Chondrocyte (in vitro differentiated cells): ENCODE measurements at places on chromosomes 4 and X.
A peak's percentile ranks its signal among the peaks of the same experiment; 100 is the strongest.

DNA sequence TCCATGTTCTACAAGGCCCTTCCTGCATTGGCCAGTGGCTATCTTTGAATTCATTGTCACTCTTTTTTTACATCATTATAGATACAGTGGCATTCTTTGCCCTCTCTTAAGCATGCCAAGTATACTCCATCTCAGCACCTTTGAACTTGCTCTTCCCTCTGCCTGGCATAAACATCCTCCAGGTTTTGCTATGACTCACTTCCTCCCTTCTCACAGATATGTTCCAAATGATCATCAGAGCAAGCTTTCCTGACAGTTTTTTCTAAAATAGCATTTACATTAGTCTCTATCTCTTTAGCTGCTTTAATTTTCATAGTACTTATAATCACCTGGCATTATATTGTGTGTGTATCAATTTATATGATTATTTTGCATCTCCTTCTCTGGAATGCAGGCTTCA is 553.3 kb upstream of the MAGEB2 start:
- H3K4me3 ChIP-seq: no peak overlapping the region
- H3K27me3 ChIP-seq: no peaks in the 10 kb centered on the region
- no peaks in the 10 kb centered on the region for H3K36me3 ChIP-seq
- DNase-seq: no peak
- H3K27ac ChIP-seq: peak overlapping the region; percentile 81

- peaks cover 12% of the 10 kb centered on the region for H3K4me1 ChIP-seq
- no peaks in the 10 kb centered on the region for H3K27me3 ChIP-seq
- DNase-seq: no peak
- H3K4me3 ChIP-seq: peak overlapping the region; percentile 79
Measured at GRCh38 chrX:17737986-17738713, 857 bp downstream of the SCML1 start.

GRCh38 chr4:150299816-150300215 is 221.6 kb downstream of the DCLK2 start:
- no peak for DNase-seq
- no peak overlapping the region for H3K27ac ChIP-seq
- no peaks in the 10 kb centered on the region for H3K36me3 ChIP-seq
- H3K27me3 ChIP-seq: no peaks in the 10 kb centered on the region
- peaks cover 14% of the 10 kb centered on the region for H3K4me1 ChIP-seq

DNA sequence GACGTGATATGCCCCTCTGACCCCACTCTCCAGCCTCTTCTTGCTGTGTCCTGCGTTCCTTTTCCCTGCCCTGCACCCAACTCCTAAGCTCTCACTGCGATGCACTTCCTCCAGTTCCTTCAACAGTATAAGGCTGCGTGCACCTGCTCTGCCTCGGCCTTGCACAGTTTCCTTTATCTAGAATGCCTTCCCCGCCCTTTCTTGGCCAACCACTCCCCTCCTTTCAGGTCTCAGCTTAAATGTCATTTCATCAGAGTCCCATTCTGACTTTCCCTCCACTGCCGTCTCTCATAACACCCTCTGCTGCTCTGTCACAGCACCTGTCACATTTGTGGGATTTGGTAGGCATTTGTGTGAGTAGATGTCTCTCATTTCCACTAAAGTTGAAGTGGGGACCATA is 58.4 kb upstream of the NEIL3 start:
- no peak overlapping the region for H3K27ac ChIP-seq
- peaks cover 25% of the 10 kb centered on the region for H3K27me3 ChIP-seq
- peaks cover 12% of the 10 kb centered on the region for H3K4me1 ChIP-seq
- DNase-seq: no peak
- no peak overlapping the region for H3K4me3 ChIP-seq
- no peaks in the 10 kb centered on the region for H3K36me3 ChIP-seq

GRCh38 chr4:140719686-140720085 is 36.5 kb downstream of the TBC1D9 start:
- no peak overlapping the region for H3K27ac ChIP-seq
- no peak for DNase-seq
- no peaks in the 10 kb centered on the region for H3K36me3 ChIP-seq
- H3K4me1 ChIP-seq: peaks cover 31% of the 10 kb centered on the region

DNA sequence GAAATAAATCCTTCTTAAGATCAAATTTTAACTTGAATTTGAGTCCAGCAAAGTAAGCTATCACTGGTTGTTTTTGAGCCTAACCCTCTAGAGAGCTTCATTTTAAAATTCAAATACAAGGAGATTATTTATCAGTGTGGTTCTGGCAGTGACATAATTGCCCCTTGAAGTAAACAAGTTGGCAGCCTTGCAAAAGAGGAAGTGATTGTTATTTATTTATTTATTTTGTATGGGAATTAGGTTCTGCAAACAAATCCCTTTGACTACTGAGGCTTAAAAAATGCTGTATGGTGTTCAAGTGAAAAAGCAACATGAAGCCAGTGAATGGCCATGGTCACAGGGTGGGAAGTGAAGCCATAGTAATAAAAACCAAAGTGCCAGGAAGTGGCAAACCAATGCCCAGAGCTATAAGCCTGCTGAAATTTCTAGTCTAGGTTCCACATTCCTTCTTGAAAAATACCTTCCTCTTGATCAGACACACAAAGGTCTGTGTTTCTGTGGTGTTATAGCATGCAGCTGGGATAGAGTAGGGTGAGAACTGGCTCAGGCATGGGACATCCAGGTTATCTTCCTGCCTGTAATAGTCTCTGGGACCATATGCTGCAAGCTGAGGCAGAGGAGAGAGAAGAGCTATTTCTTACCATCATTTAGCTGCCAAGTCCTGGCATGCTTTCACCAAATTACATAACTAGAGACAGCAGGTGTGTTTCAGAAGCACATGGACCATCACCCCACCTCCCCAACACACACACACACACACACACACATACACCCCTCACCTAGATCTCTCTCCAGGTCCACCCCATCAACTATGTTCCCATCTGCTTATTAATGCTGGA is 47.1 kb upstream of the TSPAN7 start:
- no peaks in the 10 kb centered on the region for H3K27me3 ChIP-seq
- no peaks in the 10 kb centered on the region for H3K4me1 ChIP-seq
- no peaks in the 10 kb centered on the region for H3K36me3 ChIP-seq
- no peak for DNase-seq
- no peak overlapping the region for H3K27ac ChIP-seq
